NCI-H446 (cell line): ENCODE measurements at places on chromosomes 7 and 10.

GRCh38 chr7:92808006-92808405, 28.4 kb downstream of the CDK6 start:
- DNase-seq: no peak

DNA sequence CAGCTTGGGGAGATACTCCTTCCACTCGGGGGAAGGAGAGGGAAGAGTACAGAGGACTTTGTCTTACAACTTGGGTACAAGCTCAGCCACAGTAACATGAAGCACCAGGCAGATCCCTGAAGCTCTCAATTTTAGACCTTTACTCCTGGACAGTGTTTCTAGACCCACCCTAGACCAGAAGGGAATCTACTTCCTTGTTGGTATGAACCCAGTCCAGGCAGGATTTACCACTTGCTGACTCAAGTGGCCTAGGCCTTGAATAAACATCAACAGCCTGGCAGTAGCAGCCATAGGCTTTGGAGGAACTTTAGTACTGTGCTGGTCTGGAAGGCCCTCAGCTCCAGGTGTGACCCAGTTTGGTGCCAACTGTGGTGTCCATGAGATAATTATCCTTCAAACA, 173.1 kb downstream of the ADRA2A start:
- no peak for DNase-seq

- DNase-seq: no peak
Measured at GRCh38 chr7:26506196-26506595, 214.5 kb downstream of the SNX10 start.

- DNase-seq: no peak
Measured at GRCh38 chr10:91061608-91062007, 140.7 kb upstream of the ANKRD1 start.

DNA sequence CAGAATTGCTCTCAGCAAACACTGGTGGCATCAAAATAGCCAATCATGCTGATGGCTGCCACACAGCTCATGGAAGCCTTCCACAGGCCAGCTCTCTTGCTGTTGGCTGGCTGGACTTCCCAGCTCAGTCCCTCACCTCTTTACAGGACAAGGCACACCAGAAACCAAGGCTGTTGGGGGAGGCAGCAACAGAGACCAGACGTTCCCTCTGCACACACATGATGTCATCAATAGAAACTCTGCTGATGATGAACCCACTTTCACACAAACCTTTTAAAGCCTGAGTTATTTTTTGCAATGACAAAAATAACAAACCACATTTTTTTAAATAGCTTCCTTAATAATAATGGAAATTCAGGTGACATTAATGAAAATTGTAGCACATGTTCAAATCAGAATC, 300.9 kb upstream of the C7orf33 start:
- no peak for DNase-seq

- DNase-seq: no peak
Measured at GRCh38 chr7:122827763-122828162, 58.5 kb downstream of the CADPS2 start.

- no peak for DNase-seq
Measured at GRCh38 chr10:33390046-33390445, 55.6 kb upstream of the NRP1 start.

DNA sequence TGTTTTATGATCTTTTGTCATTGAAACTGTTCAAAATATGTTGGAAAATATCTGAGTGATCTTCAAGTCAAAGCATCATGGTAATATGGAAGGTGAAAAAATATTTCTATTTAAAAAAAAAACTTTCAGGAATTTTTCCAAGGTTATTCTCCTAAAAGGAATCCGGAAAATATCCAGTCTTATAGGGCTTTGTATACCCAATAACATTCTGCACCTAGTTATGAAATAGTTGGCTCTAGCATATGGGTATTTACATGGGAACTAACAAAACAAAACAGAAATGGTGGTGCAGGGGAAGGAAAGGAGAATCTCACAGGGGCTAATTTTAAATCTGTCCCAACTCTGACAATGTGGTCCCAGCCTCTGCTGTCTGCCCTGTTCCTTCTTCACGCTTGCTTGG, 167.1 kb upstream of the RHEB start:
- no peak for DNase-seq

- DNase-seq: no peak
Measured at GRCh38 chr7:75900617-75901315, 14.2 kb upstream of the POR start.
